Activated CD4-positive, CD25-positive, alpha-beta regulatory T cell treated with anti-CD3 and anti-CD28 coated beads, Interleukin-2, amount 50 U/mL, for 72 hours (primary cell): ENCODE measurements at places on chromosomes 13 and 19.

DNA sequence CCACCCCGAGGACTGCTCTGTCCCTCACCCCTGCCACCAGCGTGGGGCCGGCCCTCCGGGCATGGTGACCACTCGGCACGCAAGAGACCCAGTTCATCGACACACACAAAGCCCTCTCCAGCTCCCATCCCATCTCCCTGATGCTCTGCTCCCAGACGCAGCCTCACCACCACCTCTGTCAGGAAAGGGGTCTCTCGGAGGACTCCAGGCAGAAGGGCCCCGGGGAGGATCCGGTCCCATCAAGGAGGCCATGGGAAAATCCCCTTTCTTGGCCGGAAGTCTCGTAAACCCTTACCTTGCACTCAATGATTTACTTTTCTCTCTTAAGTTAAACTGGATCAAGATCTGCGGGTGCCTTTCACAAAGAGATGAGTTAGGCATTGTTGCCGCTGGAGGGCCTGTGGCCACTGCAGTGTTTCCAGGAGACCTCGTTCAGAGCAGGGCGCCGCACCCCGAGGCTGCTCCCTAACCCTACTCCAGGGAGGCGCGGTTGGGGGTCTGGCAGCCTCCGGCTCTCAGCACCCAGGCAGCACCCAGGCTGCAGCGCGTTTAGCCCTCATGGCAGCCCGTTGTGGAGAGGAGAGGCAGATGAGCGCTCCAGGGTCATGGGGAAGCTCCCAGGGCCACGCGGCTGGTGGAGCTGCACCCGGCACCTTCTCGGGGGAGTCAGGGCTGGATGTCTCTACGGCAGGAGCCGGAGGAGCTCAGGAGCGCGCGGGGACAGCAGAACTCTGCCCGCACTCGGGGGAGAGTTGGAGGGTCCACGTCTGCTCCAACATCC, 31.0 kb downstream of the C2CD4C start:
- no peak for DNase-seq

GRCh38 chr19:39053276-39054090, 21.1 kb upstream of the FBXO27 start:
- DNase-seq, result no peak

DNA sequence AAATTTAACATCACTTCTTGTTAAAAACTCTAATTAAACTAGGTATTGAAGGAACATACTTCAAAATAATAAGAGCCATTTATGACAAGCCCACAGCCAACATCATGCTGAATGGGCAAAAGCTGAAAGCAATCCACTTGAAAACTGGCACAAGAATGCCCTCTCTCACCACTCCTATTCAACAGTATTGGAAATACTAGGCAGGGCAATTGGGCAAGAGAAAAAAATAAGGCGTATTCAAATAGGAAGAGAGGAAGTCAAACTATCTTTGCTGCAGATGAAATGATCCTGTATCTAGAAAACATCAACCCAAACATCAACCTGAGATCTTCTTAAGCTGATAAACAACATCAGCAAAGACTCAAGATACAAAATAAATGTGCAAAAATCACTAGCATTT, 15.6 kb upstream of the LILRB1 start:
- DNase-seq, result no peak

DNA sequence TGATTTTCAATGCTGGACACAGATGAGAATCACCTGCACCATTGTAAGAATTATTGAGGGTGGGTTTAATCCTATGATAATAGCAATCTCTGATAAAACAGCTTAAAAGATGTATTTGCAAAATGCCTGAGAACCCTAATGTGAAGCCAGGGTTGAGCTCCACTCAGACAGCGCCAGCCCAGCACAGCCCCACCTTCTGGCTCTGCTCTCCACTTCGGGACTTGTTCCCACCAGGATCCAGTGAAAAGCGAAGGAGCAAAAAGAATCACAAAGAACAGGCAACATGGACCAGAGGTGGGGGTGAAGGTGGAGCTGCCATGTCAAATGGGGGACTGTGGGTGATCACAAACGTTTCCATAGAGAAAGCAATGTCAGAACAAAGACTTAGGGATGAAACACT, 18.6 kb upstream of the ZNF816 start:
- no peak for DNase-seq

DNA sequence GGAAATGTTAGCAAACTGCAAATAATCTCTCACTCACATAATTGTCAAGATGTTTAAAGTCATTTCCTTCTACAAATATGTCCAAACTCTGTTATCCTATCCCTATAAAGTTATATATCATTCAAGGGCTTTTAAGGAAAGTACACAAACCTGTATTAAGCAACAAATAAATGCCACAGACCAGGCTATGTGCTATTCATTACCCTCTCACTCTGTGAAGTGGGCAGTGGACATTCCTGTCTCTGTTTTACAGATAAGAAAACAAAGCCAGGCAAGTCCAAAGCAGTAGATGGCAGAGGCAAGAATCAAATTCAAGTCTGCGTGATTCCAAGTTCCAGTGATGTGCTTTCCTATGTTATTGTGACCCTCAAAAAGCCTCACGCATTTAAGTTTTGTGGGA, 140.6 kb downstream of the LHFPL6 start:
- DNase-seq, result no peak

GRCh38 chr19:937259-937694, 11.4 kb downstream of the ARID3A start:
- DNase-seq, result no peak

GRCh38 chr13:32142956-32143375, 111.4 kb downstream of the FRY start:
- no peak for DNase-seq

DNA sequence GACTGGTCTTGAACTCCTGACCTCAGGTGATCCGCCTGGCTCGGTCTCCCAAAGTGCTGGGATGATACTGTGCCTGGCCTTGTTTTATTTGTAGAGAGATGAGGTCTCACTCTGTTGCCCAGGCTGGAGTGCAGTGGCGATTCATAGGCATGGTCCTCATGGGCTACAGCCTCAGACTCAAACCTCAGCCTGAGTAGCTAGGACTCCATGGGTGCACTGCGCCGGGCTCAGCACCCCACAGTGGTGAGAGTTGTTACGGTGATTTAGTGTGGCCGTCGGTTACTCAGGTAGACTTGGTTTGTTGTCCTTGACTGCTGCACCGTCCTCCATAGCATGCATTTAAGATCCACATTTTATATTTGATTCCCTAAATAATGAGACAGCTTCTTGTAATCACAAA, 80.7 kb downstream of the SLC6A16 start:
- DNase-seq, result no peak

- DNase-seq, result no peak
These were observed 954.1 kb downstream of the UQCRFS1 start for GRCh38 chr19:28258829-28259228.

- DNase-seq, result no peak
These were observed 3.4 kb upstream of the GRWD1 start for GRCh38 chr19:48442116-48443035.

DNA sequence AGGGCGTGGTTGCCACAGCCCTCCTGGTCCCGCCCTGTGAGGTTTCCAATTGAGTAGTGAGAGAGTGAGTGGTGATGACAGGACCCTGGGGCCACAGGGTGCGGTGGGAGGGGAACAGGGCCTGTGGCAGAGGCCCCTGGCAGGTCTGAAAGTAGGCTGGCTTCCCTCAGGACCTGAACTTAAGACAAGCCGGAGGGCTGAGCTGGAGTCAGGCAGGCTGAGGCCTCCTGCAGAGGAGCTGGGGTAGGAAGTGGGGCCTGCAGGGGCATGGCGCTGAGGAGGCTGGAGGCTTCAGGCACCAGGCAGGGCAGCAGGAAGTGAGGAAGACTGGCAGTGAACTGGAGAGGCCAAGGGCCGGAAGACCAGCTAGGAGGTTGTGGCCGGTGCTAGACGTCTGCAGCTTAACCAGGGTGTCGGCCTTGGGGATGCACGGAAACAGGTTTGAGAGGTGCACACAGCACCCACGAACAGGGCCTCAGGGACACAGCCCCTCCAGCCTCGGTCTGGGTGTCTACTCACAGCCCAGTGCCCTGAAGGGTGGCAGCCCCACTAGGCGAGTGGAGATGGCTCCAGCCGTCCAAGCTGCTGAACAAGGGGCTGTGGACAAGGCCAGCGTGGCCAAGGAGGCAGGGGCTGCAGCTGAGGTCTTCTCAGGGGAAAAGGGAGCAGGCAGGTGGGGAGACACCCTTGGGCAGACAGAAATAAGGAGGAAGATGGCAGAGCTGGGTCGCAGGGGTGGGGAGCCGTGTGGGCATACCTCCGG, 17.8 kb downstream of the POP4 start:
- no peak for DNase-seq

DNA sequence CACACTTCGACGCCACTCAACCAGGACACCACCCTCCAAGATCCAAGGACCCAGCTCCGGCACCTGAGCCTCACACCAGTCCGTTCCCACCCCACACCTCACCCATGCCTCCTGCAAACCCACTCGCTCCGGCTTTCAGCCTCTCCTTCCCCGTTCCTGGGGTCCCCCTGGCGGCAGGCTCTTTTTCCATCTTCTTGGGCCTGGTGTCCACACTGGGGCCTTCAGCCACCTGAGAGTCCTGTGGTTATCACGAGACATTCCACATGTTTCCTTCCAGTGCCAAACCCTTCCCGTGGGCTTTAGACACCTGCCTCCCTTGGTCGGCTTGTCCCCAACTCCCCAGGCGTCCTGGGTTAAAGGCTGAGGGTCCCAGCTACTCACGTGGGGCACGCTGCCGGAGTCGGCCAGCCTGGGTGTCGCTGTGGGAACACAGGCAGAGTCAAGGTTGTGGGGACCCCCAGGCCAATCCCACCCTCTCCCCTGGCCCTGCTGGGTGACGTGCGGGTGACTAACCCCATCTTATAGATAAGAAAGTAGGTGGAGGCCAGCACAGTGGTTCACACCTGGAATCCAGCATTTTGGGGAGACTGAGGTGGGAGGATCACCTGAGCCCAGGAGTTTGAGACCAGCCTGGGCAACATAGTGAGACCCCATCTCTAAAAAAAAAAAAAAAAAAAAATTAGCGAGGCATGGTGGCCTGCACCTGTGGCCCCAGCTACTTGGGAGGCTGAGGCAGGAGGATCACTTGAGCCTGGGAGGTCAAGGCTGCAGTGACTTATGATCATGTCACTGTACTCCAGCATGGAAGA, 1.9 kb downstream of the JSRP1 start:
- DNase-seq, result no peak

DNA sequence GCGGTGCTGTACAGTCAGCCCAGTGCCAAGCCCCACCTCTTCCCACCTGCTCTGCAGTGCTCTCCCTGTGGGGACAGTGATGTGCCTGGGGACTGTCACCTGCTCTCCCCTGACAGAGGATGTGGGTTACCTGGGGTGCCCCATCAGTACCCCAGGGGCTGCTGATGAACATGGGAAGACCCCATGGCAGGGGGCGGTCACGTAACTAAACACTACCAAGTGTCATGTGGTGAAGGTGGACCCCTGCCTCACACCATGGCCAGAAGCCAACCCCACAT, 12.7 kb downstream of the KDM4B start:
- no peak for DNase-seq

- no peak for DNase-seq
These were observed 95.2 kb upstream of the FAM216B start for GRCh38 chr13:42686165-42686564.

GRCh38 chr19:277581-278165, 13.5 kb downstream of the PLPP2 start:
- no peak for DNase-seq

DNA sequence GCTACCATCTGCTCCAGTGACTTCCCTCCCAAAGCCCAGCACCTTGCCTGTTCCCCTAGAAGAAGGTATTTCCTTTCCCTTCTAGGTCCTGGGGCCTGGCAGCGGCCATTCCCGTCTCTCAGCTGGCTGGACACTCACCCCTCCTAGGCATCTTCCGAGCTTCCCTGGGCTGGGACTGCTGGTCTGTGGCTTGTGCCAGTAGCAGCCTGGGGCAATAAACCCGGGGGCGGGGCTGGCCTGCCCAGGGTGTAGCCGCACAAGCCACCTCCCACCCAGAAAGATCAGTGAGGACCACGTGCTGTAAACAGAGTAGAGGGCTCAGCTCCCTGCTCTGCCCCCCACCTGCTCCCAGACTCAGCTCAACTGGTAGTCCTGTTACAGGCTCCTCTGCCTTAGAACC, 15.0 kb downstream of the LIPE start:
- no peak for DNase-seq

DNA sequence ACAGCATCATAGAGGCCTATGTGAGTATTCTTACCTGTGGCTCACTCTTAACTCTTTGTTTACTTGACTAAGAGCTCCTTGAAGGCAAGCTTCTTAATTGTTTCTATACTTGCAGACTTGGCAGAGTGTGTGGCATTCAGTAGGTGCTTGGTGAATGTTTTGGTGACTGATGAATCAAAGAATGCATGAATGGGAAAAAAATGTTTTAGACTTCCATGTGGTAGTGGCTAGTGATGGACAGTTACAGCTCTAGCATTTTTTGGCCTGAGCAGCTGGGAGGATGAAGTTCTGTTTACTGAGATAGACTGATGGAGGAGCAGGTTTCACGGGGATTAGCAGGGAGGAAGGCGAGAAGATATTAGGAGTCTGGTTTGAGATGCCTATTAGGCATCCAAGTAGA, 13.6 kb downstream of the HAS1 start:
- DNase-seq, result no peak

GRCh38 chr19:45569619-45570421, 14.8 kb downstream of the OPA3 start:
- peak; percentile 64 for DNase-seq

DNA sequence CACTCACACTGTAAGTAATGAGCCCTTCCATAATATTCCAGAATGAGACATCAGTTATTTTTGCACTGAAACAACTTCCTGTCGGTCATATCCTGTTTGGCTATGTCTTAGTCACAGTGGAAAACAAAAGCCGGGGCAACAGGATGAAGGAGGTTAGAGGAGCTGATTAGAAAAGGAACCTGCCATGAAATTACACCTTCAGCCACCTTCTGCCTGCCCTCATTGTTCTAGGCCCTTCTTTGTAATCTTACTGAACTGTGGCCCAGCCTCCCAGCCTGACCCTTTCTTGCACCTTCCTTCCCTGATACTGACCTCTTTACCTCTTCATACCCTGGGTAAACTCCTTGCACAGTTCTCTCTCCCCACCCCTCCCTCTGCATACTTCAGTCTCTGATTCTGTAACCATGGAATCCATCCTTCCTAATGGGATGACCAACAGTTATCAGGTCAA, 67.3 kb downstream of the DOCK9 start:
- no peak for DNase-seq

- no peak for DNase-seq
These were observed 22.5 kb downstream of the ELAVL3 start for GRCh38 chr19:11458236-11458900.

- no peak for DNase-seq
These were observed 14.9 kb upstream of the LATS2 start for GRCh38 chr13:21076253-21076652.
